ENCODE measurements at places on chromosomes 13 and 19. TPM values are rescaled to one million over a fixed set of nuclear protein-coding genes. Genes with fewer than 3 reads are reported as not detected.

DNA sequence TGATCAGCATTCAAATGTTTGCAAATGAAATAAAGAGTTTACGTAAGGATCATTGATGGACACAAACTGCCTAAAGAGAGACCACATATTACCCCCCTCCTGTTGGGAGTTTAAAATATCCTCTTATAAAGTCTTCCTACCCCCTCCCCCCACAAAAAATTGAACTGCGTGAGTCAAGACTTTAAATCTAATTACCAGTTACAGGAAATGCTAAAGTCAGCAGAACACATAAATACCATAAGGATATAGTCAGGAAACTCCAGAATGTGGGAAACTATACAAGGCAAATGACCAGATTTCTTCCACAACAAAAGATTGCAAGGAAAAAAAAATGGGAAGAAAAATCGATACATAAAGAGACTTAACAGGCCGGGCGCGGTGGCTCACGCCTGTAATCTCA is 44.4 kb upstream of the FARP1 start:
- peak; percentile 15 for DNase-seq

GRCh38 chr13:45807520-45808099 is 43.9 kb downstream of the SIAH3 start:
- peak; percentile 6 for DNase-seq

- DNase-seq = no peak
Measured at GRCh38 chr13:44619651-44620050, 43.5 kb upstream of the TSC22D1 start.

- DNase-seq = no peak
Measured at GRCh38 chr19:16566161-16566560, 6.1 kb downstream of the SLC35E1 start.

DNA sequence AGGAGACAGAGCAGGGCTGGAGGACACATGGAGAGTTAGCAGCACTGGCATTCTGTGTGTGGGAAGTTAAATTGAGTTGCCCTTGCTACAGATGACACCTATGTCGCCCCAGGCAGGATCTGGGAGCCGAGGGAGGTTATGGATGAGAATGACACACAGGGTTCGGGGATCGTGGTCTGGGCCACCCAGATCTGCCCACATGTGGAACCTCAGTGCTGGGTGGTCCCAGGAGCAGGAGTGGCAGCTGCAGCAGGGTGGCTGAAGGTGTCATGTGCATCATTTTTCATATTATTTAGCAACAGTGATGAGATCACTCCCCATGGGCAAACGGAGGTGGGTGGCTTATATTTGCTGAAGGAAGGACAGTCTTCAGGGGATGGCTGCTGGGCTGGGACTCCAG is 3.2 kb downstream of the IL17D start:
- DNase-seq = no peak

- DNase-seq = no peak
Measured at GRCh38 chr13:93316841-93317240, 90.2 kb downstream of the GPC6 start.

Gene TPM4
- 215 TPM for polyA plus RNA-seq

DNA sequence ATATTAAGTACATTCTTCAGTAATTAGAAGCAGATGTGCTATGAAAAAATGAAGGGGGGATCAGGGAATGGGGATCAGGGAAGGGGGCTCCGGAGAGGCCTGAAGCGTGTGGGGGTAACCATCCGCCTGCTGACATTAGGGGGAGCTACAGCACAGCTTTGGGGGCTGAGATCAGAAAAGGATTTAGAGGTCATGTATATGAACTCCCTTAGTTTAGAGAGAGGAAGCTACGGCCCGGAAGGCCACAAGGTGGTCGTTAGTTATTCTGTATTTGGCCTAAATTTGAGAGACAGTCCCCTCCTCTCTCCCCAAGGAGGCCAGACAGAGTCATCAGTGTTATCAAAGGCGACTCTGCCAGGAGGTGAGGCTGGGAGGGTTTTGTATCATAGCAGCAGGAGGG is 99.0 kb downstream of the TM9SF2 start:
- no peak for DNase-seq

Gene CGB8
- polyA plus RNA-seq = not detected

GRCh38 chr13:25084096-25084495 is 11.8 kb upstream of the PABPC3 start:
- DNase-seq = no peak

DNA sequence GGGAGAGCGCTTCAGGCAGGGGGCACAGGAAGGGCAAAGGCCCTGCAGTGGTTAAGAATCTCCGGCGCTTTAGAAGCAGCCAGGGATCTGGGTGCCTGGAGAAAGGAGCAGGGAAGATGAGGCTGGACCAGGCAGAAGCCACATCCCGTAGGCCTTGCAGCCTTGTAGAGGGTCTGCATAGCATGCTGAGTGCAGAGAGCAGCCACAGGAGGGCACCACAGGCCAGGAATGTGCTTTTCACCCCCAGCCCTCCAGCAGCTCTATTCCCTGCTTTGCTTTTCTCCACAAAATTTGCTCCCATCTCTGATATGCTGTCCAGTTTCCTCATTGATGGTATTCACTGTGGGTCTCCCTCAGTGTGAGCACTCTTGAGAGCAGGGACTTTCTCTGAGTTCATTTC is 5.7 kb downstream of the WDR62 start:
- no peak for DNase-seq

GRCh38 chr19:36215276-36216123 is 594 bp downstream of the ZNF146 start:
- peak; percentile 56 for DNase-seq

DNA sequence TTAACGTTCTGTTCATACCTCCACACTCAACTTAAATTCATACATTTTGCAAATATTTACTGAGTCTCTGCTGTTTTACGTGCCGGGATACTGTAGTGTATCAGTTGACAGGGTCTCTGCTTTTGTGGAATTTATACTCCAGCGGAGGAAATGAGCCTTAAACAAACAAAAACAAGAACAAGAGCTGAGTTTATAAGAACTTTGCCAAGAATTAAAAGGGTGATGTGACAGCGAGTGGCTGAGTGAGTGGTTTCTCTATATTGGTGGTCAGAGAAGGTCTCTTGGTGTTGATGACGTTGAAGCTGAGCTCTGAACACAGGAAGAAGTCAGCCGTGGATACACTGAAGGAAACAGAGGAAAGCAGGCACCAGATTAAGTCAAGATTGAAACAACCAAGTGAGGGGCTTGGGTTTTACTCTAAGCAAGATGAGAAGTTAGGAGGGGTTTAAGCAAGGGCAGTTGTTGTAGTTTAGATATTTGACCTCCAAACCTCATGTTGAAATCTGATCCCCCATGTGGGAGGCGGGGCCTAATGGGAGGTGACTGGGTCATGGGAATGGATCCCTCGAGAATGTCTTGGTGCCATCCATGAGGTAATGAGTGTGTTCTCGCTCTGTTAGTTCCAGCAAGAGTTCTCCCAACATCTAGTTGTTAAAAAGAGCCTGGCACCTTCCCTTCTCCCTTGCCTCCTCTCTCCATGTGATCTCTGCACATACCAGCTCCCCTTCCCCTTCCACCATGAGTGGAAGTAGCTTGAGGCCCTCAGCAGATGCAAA is 248.3 kb downstream of the DCLK1 start:
- no peak for DNase-seq

- peak; percentile 42 for DNase-seq
Measured at GRCh38 chr19:38974624-38975213, 823 bp downstream of the FBXO17 start.

DNA sequence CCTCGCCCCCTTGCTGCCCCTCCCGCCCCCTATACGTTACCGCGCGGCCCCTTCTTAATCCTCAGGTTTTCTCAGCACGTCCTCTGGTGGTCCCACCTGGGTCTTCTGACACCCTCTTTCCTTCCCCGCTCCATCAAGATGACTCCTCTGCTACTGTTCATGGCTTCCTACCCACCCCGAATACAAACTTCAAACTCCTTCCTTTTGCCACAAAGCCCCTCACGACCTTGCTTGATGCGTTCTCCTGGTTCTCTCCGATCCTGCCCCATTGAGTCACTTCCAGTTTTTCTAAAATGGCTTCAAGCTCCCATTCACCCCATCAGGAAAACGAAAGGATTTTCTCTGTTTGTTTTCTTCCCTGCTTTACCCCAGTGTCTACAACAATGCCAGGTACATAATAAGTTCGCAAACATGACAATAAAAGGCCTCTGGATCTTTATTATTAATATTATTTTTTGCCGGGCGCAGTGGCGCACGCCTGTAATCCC is 734 bp upstream of the SERTAD3 start:
- no peak for DNase-seq

Gene ACER1
- not detected for polyA plus RNA-seq

- DNase-seq = no peak
Measured at GRCh38 chr13:72293206-72293605, 426.2 kb upstream of the DACH1 start.

DNA sequence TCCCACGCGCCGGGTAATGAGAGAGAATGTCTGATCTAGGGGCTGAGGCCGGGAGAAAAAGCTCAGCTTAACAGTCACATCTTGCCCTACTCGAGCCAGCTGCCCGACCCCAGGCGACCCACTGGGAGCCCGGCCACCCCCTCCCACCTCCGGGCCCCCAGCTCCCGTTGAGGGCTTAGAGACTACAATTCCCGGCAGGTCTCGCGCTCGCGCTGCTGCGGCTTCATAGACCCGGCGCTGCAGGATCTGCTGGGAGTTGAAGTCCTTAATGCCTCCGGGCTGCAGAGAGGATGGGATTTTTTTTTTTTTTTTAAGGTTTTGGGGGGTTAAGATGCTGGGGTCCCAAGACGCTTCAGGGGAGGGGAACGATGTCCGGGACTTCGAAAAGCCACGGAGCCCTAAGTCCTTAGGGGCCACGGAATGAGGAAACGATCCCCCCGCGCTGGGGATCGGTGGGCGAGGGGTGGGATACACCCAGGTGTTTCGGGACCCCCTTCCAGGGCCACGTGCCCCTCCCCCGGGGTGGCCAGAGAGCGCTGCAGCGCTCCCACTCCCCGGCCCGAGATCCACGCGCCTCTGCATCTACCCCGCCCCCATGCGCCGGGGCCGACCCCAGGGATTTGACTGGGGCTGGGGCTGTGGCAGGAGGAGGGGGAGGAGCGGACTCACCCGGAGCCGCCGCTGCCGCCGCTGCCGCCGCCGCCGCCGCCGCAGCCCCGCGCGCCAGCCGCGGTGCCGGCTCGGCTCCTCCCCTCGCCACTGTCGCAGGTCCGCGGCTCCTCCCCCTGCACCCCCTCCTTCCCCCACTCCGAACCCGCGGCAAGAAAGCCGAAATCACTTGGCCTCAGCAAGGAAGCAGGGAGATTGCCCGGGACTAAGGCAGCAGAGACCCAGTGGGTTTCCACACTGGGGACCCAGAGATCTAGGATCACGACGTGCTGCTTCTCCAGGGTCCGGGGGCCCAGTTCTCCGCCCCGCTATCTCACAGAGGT is at the start of gene SYT3:
SYT3 (minus strand) TSS at position 761 of the 992 bp plus-strand sequence. CDS start 2,470 bp downstream, outside the sequence.
- DNase-seq = peak; percentile 15

DNA sequence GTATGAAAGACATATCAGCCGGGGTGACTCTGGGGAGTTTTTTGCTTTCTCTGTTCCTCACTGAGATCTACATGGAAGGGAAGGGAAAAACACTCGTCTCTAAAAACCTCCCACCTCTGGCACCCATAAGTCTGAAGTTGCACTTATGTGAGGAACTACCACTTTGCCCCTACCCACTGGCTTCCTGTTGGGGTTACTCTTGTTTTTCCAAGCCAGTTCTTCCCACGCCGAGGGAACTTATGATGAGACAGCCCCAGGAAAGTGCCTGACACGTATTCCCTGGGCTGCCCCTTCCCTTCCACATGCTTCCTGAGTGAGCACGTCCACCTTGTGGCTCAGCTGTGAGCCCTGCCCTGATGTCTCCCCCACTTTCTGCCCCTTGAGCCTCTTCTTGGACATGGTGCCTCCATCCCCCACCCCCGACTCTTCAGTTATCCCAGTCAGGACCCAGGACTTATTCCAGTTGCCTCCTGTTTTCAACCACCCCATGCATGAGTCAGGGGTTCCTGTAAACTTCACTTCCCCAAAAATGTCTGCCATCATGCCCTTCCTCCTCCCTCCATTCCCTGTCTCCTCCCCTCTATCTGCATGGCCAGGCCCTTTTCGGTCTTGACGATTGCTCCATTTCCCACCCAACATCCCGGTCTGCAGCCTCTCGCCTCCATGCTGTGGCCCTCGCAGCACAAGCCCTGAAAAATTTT is 5.1 kb upstream of the SIGLEC7 start:
- DNase-seq = no peak

- DNase-seq = no peak
Measured at GRCh38 chr19:41910240-41910991, 17.8 kb downstream of the ERFL start.

DNA sequence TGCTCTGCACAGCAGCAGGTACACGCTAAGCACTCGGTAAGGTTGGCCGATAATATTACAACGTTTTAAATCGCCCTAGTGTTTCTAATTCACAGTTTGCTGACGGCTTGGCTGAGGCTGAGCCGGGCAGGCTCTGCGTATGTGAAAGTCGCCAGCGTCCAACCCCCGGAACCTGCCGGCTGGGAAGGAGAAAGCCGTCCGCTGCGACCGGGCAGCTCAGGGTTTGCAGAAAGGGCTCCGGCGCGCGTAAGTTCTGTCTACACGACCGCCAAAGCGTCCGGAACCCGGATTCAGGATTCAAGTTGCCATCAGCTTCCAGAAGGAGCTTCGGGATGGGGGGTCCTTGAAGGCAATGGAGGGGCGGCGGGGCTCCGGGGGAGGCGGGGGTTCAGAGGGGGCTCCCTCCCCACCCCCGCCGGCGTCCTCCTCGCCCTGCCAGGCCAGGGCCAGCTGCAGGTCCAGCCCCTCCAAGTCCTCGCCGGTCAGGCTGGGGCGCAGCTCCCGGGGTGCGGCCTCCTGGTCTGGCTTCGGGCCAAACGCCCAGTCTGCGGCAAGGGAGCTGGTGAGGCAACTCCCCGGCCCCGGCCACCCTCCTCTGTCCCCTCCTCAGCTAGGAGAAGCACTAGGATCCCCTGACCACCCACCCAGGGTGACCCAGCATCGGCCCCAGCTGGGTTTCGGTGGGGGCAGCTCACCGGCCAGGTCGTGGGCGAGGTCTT is 575 bp downstream of the SMIM44 start:
- no peak for DNase-seq

GRCh38 chr19:31064491-31064890 is 284.7 kb downstream of the TSHZ3 start:
- DNase-seq = peak; percentile 9

Gene NXNL1
- polyA plus RNA-seq = 0.24 TPM

- no peak for DNase-seq
Measured at GRCh38 chr19:36987091-36987490, 71.0 kb downstream of the ZNF568 start.

GRCh38 chr19:6023085-6023682 is 45.2 kb upstream of the RANBP3 start:
- no peak for DNase-seq

DNA sequence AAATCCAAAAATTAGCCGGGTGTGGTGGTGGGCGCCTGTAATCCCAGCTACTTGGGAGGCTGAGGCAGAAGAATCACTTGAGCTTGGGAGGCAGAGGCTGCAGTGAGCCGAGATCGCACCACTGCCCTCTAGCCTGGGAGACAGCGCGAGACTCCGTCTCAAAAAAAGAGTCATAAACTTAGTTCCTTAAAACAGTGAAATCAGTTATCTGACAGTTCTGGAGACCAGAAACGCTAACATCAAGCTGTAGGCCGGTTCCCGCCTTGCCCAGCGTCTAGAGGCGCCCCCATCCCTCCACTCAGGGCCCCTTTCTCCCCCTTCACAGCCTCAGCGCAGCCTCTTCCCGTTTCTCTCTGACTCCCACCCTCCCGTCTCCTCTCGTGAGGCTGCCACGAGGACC is 11.9 kb downstream of the ADAT3 start:
- DNase-seq = no peak

GRCh38 chr19:19278315-19278714 is 5.2 kb upstream of the TM6SF2 start:
- no peak for DNase-seq
